ENCODE measurements at places on chromosomes 7 and 10.

- no peak for DNase-seq
Measured at GRCh38 chr10:11687779-11688447, 54.3 kb upstream of the ECHDC3 start.

DNA sequence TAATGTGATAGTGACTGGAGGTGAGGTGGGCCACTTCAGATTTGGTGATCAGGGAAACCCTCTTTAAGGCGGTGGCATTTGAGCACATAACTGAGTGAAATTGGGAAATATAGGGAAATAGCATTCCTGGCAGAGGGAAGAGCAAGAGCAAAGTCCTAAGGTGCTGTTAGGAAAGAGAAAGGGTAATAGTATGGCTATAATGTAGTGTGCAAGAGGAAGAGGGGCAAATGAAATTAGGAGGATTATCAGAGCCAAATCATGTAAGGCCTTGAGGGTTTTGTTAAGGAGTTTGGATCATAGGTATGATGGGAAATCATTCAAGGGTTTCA lies 27.8 kb upstream of the CYP26C1 start:
- DNase-seq = no peak

- DNase-seq = no peak
Measured at GRCh38 chr10:7093368-7093767, 317.5 kb downstream of the SFMBT2 start.

- no peak for DNase-seq
Measured at GRCh38 chr10:119919826-119920225, 27.3 kb downstream of the SEC23IP start.

- no peak for DNase-seq
Measured at GRCh38 chr10:82742478-82742877, 867.5 kb downstream of the NRG3 start.

DNA sequence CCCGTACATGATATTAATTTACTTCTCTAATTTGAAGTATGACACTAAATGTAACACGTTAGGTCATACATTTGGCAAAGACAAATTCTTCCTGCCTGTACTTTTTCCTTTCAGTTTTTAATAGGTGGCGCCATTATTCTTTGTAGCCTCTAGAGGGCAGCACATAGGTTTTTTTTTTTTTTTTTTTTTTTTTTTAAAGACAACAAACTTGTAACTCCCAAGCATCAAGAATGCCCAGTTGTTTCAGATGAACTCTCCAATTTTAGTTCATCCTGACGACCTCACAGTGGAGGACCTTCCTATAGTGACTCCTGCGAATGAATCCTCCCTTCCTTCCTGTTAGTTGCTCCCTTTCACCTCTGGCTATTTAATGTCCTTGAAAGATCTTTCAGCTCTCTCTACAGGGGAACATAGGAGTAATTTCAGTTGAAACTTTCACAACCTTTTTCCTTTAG lies 139.3 kb upstream of the HDAC9 start:
- no peak for DNase-seq

All from head of caudate nucleus (tissue), 42 donors.